Posterior vena cava (tissue), 2 donors: ENCODE measurements at places on chromosomes 3 and 15. TPM values are rescaled to one million over a fixed set of nuclear protein-coding genes. Genes with fewer than 3 reads are reported as not detected.

GRCh38 chr3:171393032-171393744 lies 67.0 kb downstream of the TNIK start:
- no peak for DNase-seq

- DNase-seq, result no peak
These were observed 10.3 kb downstream of the PDZRN3 start for GRCh38 chr3:73614419-73614818.

The KLHL6 gene
- total RNA-seq, result 2.0 TPM

DNA sequence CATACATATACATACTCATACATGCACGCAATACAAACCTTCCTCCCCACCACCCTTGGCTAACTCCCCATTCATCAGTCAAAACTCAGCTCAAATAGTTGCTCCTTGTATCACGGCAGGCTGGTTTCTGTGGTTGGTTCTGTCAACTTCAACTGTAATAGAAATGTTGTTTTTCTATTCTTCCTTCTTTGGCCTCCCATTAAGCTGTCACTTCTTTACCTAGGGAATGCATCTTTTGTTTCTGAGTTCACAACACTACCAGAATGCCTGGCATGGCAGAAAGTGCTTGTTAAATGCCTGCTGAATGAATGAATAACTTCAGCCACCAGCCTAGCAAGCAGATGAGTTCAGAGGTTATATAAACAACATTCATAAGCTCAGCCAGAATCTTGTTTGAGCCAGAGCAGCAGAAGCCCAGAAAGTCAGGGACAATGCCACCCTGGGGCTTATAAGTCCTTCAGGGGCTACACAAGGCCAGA lies 63.1 kb downstream of the B3GALNT1 start:
- no peak for DNase-seq
